ENCODE measurements at places on chromosomes 12 and 14.

DNA sequence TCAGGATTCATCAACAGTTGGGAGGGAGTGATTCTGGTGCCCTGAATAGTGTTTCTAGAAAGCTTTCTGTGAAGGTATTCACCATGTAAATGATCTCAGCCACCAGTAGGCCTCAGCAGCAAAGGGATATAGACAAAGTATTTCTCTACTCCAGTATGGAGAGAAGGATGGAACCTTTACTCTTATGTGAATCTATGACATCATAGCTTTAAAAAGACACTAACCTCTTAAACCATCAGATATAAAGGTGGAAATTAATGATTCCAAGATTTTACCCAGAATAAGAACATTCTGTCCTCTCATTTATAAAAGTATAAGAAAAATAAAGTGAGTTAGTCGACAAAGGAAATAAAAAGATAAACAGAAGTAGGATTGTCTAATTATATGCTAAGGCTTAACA lies 4.6 kb downstream of the GPR65 start:
- DNase-seq: no peak

DNA sequence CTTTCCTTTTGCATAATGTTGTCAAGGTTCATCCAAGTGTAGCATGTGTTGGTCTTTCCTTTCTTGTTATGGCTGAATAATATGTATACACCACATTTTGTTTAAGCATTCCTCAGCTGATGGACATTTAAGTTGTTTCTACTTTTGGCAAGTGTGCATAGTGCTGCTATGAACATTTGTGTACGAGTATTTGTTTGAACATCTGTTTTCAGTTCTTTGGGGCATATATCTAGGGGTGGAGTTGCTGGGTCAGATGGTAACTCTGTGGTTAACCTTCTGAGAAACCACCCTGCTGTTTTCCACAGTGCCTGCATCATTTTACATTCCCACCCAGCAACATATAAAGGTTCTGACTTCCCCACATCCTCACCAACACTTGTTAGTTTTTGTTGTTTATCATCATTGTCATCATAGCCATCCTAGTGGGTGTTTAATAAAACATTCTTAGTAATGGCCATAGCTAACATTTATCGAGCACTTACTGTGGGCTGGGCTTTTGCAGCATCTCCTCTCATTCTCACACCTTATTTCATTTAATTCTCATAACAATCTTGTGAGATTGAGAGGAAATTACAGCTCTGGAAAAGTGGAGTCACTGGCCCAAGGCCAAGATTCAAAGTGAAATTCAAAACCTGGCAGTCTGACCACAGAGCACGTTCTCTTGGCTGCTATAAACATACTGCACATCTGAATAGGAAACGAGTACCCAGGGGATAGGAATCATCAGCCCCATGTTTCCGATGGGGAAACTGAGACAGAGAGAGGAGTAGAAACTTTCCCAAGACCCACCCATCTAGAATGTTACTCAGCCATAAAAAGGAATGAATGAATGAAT lies 193.6 kb downstream of the KSR2 start:
- DNase-seq: no peak

DNA sequence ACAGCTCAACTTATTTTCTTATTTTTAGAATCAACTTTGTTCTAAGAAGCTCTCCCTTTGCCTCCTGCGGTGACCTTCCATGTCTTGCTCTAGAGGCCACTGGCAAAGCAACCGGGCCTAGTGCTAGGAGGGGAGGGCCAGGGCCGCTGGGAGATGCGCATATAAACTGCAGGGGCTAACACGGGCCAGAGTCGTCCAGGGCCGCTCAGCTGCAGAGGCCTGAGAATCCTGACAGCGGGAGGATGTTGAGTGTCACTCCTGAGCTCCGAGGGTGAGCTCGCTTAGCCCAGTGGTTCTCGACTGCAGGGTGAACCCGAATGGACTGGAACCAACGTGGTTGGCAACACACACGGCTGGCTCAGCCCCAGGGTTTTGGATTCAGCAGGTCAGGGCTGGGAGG lies 6.5 kb upstream of the PIWIL1 start:
- no peak for DNase-seq

DNA sequence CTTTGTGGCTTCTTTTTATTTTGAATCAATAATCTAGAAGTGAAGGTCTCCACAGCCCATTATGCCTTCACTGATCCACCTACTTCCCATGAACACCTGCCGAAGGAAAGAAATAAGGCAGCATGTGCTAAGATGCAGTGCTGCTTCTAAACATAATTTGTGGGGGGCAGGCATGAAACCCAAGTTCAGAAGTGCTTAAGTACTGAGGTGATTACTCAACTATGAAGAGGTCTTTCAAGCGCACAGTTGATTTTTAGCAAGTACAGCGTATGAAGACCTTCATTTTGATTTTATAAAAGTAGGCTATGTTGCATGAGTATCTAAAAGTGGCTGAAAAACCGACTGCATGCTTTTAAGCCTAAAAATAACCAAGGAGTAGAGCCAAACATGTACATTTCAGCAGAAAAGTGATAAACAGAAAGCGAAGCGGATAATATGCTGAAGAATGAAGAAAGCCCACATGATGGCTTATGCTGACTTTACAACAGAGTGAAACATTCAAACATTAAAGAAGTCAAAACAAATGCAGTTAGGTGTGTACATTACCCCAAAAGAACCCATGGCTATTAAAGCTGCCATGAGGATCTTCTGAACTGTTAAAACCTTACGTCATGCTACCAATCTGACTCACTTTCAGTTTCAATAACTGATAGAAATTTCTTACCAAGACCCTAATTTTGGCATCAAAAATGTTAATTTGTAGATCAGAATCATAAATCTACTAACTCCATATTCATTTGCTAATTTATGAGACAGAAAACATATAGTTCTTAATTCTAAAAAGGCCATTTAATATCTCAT lies 29.3 kb downstream of the KICS2 start:
- no peak for DNase-seq

DNA sequence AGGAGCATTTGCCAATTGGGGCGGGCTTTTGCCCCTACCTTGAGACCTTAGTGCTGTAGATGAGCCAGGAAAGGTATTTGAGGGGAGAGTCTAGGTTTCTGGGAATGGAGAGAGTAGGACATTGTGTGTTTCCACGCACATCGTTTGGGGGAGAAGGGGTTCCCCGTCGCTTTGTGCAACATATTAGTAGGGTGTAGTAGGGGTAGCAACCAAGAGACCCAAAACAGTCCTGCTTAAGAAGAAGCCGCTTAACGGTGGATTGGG lies 694 bp upstream of the PTGES3 start:
- DNase-seq: no peak

DNA sequence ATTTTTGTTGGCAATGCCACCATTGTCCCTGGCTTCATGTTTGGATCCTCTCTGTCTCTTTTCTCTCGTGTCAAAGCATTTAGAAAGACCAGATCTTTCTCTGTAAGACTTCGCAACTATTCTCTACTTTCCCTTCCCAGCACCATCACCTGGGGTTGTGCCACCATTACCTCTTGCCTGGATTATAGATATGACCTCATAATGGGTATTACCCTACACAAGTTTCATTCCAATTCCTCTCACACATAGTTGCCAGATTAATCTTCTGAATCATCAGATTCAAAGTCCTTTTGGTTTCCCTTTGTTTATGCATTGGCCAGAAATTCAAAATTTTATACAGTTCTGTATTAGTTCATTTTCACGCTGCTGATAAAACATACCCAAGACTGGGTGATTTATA lies 27.2 kb upstream of the DHRS2 start:
- no peak for DNase-seq

DNA sequence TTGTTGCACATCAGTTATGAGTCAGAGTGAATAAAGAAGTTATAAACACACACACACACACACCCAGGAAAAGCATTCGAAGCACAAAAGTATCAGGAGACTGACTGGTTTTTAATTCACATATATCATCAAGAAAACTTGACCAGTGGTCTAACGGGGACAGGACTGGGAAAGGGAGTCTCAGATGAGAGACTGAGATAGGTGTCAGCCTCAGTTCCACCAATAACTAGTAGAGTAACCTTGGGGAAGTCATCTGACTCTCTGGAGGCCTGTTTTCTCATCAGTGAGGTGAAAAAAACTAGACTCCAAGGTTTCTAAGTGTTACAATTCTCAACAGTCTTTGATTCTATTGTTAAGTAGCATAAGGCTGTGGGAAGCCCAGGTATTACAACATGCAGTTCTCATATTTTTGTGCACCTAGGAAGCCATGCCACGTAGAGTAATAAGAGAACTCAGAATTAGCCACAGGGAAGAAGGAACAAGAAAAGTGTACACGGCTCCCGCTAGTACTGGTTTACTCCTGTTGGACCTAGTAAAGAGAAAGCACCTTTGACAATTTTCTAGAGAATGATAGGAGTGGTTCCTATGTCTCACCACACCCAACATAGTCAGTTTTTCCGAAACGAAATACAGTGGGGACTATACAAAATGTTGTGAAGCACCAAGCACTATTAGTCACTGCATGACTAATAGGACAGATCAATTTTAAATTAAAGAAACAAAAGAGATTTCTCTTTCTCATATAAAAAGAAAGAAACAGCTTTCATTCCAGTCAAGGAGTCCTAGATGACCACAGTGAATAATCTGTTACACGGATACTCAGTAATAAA lies 5.0 kb downstream of the PPTC7 start:
- peak; percentile 21 for DNase-seq

GRCh38 chr12:41476499-41477439 lies 288.6 kb downstream of the PDZRN4 start:
- DNase-seq: no peak

GRCh38 chr12:76180401-76181277 lies 96.2 kb upstream of the NAP1L1 start:
- DNase-seq: no peak

DNA sequence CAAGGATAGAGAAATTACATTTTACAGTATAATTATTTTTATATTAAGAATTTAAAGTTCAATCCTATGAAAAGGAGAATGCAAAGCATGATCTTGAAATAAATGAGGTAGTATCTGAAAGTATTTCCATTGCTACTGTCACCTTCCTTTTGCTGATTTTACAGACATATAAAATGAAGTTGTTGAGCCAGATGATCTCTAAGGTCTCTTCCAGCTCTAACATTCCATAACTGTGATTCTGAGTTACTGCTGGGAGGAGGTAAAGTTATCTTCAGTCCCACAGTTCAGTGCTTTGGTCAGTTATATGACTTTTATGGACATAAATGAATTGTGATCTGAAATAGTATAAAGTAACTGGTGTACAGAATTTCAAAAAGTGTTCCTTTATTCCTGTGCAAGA lies 52.8 kb downstream of the SLC38A6 start:
- DNase-seq: no peak

- peak; percentile 91 for DNase-seq
Measured at GRCh38 chr12:52036587-52037171, 14.6 kb upstream of the NR4A1 start.

DNA sequence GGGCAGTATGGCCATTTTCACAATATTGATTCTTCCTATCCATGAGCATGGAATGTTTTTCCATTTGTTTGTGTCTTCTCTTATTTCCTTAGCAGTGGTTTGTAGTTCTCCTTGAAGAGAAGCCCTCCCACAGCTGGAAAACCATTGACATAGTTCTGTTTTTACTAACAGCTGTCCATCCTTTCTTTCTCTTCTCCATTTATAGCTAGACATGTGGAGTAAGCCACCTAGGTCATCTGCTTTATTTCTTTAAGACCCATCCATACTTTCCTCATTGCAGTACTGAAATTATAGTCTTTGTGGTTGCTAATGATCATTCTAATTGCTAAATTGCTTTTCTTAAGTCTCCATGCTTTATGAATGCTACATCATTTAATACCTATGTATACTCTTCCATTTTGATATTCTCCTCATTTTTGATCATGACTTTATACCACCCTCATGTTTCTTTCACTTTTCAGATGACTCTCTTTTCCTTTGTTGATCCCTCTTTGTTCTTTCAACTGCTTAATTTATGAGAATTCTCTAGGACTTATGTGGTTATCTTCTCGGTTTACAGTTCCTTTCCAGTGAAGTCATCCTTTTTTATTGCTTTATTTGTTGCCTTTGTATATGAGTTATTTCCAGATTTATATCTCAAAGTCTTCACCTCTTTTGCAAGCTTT lies 114.2 kb downstream of the PCNX1 start:
- no peak for DNase-seq

GRCh38 chr12:120399531-120399930 lies 30.6 kb upstream of the MSI1 start:
- DNase-seq: no peak

GRCh38 chr12:69548687-69549086 lies 36.6 kb upstream of the CCT2 start:
- no peak for DNase-seq

- no peak for DNase-seq
Measured at GRCh38 chr12:104150416-104150815, 12.4 kb upstream of the NFYB start.

- DNase-seq: no peak
Measured at GRCh38 chr12:75844049-75844770, 187.4 kb downstream of the PHLDA1 start.
